ENCODE measurements at places on chromosomes 3 and 15.

DNA sequence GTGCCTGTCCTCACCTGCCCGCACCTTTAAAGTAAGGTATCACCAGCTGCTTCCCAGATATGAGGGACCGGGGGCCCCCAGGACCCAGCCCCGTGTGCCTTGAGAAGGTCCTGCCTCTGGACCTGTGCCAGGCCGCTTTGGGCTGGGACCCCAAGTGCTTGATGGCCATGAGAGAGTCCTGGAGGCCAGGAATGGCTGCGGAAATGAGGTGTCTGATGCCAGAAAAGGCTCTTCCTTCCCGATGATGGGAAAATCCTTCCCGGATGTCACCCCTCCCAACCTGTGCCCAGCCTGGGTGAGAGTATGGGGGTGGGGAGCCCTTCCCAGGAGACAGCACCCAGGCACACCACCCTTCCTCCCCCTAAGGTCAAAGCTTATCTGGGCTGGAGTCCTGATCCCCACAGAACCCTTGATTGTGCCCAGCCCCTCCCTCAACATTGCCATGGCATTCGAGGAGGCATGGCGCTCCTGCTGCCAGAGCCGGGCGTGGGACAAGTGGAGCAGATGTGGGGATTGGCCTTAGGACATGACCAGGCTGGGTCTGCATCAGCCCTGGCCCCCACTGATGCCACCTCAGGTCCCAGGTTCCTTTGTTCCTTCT lies 14.2 kb downstream of the SEMA3F start:
- DNase-seq: peak; percentile 15

- DNase-seq: no peak
Measured at GRCh38 chr3:119457246-119457645, 6.2 kb downstream of the TMEM39A start.

- DNase-seq: no peak
Measured at GRCh38 chr15:70778258-70779076, 15.1 kb upstream of the UACA start.

GRCh38 chr15:40072216-40072990 lies 33.4 kb upstream of the SRP14 start:
- DNase-seq: no peak
